Activated naive CD8-positive, alpha-beta T cell treated with anti-CD3 and anti-CD28 coated beads, Interleukin-2, amount 50 U/mL, for 16 hours (primary cell): ENCODE measurements at places on chromosomes 6 and 20.

DNA sequence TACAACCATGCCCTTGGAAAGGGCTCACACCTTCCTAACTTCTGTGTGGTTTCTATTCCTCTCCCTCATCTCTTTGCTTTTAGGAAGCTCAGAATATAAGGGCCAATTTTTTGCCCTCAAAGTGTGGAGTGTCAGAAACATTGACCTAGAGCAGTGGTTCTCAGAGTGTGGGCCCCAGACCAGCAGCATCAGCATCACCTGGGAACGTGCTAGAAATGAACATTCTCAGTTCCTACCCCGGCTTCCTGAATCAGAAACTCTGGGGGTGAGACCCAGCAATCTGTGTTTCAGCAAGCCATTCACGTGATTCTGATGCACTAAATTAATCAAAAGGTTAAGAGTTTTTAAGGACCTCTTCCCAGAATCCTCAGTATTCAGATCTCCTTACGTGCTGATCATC is 47.9 kb upstream of the IL17A start:
- no peak for DNase-seq

GRCh38 chr6:142863981-142864380 is 81.0 kb downstream of the HIVEP2 start:
- DNase-seq, result no peak

DNA sequence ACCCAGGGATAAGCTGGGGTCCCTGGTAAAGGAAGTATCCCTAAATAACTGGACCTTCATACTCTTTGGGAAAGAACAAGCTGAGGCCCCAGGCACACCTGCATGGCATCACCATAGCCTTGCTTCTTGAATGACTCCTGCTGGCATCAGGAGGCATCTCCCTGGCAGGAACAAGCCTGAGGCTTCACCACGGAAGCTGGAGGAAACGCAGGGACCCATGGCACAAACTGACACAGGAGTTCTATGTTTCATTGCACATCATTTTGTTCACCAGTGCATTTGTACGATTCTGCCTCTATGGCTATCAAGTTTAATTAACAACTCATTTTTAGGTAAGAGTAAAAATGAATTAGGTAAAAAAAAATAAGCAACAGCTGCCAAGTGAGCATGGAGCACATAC is 619 bp upstream of the PDE7B start:
- DNase-seq, result no peak

DNA sequence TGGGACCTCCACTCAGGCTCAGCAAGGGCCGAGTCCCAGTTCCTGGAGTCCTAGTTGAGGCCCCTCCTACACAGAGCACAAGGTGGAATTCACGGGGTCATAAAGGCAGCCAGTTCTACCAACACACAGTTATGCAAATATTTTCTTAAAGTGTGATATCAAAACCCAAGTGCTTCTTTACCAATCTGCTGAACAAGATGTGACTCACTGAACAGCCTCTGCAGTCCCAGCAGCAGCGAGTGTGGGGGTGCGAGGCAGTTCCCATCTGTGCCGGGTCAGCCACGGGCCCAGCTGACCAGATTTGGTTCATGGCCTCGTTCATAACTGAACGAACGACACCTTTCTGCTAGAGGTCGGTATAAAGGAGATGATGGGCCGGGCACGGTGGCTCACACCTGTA is 4.5 kb upstream of the TCEA2 start:
- no peak for DNase-seq
